ENCODE measurements at places on chromosomes 7 and 10. TPM values are rescaled to one million over a fixed set of nuclear protein-coding genes. Genes with fewer than 3 reads are reported as not detected.

Gene APBB1IP
- total RNA-seq, result not detected

Gene LOXL4
- 0.04 TPM for total RNA-seq

Gene SEMA3D
- 0.04 TPM for total RNA-seq

Gene PRKCQ
- 14.4 TPM for total RNA-seq

Gene RGR
- total RNA-seq, result not detected

Gene PDE6C
- total RNA-seq, result not detected

Gene DENND2A
- total RNA-seq, result 0.91 TPM

Gene MORN4
- total RNA-seq, result 6.2 TPM

Gene RET
- 2.5 TPM for total RNA-seq

Gene BMPR1A
- total RNA-seq, result 15.7 TPM

Gene DPCD
- total RNA-seq, result 49.7 TPM

Gene LBX1
- not detected for total RNA-seq

Gene HOXA9
- 6.8 TPM for total RNA-seq

Gene TMEM184A
- total RNA-seq, result 0.39 TPM

Gene POLR2J2
- total RNA-seq, result 2.3 TPM

Gene LIPK
- not detected for total RNA-seq

Gene ATRNL1
- not detected for total RNA-seq

Gene C10orf71
- total RNA-seq, result not detected

Gene MYH16
- total RNA-seq, result 1.1 TPM

Gene PVRIG
- total RNA-seq, result not detected

Gene MRC1
- not detected for total RNA-seq

Gene ECD
- 32.3 TPM for total RNA-seq

Gene ARMH3
- 6.3 TPM for total RNA-seq

Gene PON2
- 66.5 TPM for total RNA-seq

Gene SH2D4B
- not detected for total RNA-seq

Gene LRRD1
- total RNA-seq, result not detected

Gene SVOPL
- not detected for total RNA-seq

Gene NUTM2A
- total RNA-seq, result 1.0 TPM

Gene ADRB1
- 0.76 TPM for total RNA-seq

Gene SPDYE6
- total RNA-seq, result not detected

Gene MUC12
- 1.7 TPM for total RNA-seq

Gene LIPN
- total RNA-seq, result not detected

Gene RELN
- not detected for total RNA-seq

Gene NPSR1
- total RNA-seq, result not detected

Gene PRSS1
- not detected for total RNA-seq

Gene COL1A2
- total RNA-seq, result 37.3 TPM

Gene RAMP3
- total RNA-seq, result not detected

Gene CFAP70
- 0.55 TPM for total RNA-seq

Gene ANKRD22
- total RNA-seq, result 0.42 TPM

Gene MALRD1
- 0.08 TPM for total RNA-seq

Gene FFAR4
- not detected for total RNA-seq

Gene DDC
- total RNA-seq, result not detected

Gene ABCA13
- total RNA-seq, result 0.46 TPM

Gene PAX2
- not detected for total RNA-seq

Gene TPST1
- 32.6 TPM for total RNA-seq

Gene CYP3A5
- 0.53 TPM for total RNA-seq

Gene PRDX3
- total RNA-seq, result 253 TPM

Gene ZNF804B
- total RNA-seq, result not detected

Gene HSPA12A
- total RNA-seq, result 3.7 TPM

Gene TUBAL3
- 1.5 TPM for total RNA-seq

Gene LRRC72
- total RNA-seq, result not detected

Gene HTR7
- total RNA-seq, result 22.6 TPM

Gene PLCE1
- under 0.01 TPM for total RNA-seq

Gene PON1
- total RNA-seq, result not detected

Gene AKR1B15
- total RNA-seq, result not detected

Gene NHLRC2
- total RNA-seq, result 14.7 TPM

Gene PDZD7
- total RNA-seq, result 0.23 TPM

Gene SDK1
- total RNA-seq, result 1.6 TPM

Measured in hair follicular keratinocyte (primary cell).